ENCODE measurements at places on chromosomes 5 and 9. TPM values are rescaled to one million over a fixed set of nuclear protein-coding genes. Genes with fewer than 3 reads are reported as not detected.

NOXA1 gene
- 0.14 TPM for total RNA-seq

CLK4 gene
- total RNA-seq = 27.5 TPM

NKD2 gene
- 15.9 TPM for total RNA-seq

CSF1R gene
- total RNA-seq = 1.1 TPM

SLC36A2 gene
- not detected for total RNA-seq

AGXT2 gene
- not detected for total RNA-seq

IL9 gene
- not detected for total RNA-seq

SNX24 gene
- 41.1 TPM for total RNA-seq

GGTA1 gene
- not detected for total RNA-seq

SPINK1 gene
- total RNA-seq = not detected

CCDC183 gene
- 0.22 TPM for total RNA-seq

GRM6 gene
- total RNA-seq = not detected

BTNL9 gene
- not detected for total RNA-seq

GABBR2 gene
- 8.3 TPM for total RNA-seq

ACTBL2 gene
- 3.3 TPM for total RNA-seq

ARHGEF37 gene
- 0.44 TPM for total RNA-seq

CBY3 gene
- total RNA-seq = 0.29 TPM

LURAP1L gene
- total RNA-seq = 14.6 TPM

Measured in placental pericyte (primary cell).